T-helper 2 cell (primary cell): ENCODE measurements at places on chromosomes 12 and 14.

- no peak for DNase-seq
These were observed 17.7 kb downstream of the DTD2 start for GRCh38 chr14:31439561-31439960.

GRCh38 chr12:50084775-50085614, at the start of gene SMARCD1:
Gene SMARCD1, plus strand, starts transcription at chr12:50085342. Its CDS starts 28 bp downstream, at chr12:50085370.
- DNase-seq, result peak; percentile 76

DNA sequence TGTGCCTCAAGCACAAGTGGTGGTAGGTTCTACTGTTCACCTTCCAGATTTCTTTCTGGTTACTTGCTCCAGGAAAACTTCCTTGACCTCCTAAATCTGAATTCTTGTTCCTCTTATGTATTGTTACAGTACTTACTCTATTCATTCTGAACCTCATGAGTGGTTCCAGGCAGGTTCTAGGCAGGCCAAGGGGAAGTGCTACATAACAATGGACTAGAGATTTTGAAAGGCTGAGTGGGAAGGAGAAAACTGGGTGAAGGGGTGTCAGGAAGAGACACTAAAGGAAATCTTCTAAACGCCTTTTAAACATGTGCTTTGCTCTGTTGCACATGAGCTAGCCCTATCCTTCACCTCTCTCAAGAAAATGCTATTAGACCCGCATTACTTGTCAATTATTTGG, 1.6 kb downstream of the YARS2 start:
- DNase-seq, result no peak

DNA sequence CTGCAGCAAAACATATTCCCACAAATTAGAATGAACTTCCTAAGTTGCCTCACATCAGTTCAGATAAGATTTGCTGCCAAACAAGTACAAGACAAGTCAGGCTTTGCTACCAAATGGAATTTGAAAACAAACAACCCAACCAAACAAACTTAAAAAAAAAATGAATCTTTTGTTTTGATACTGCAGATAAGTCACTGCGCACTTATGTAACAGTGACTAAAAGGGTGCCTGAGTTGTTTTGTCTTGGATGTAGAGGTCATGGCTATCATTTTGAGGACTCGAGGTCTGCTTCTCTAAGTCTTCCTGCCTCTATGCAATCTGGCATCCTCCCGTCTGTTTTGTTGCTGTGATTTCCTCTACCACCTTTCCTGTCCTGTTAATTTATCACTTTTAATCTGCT, 11.1 kb upstream of the EPS8 start:
- no peak for DNase-seq

GRCh38 chr14:33728010-33728498, 222.8 kb downstream of the EGLN3 start:
- no peak for DNase-seq

DNA sequence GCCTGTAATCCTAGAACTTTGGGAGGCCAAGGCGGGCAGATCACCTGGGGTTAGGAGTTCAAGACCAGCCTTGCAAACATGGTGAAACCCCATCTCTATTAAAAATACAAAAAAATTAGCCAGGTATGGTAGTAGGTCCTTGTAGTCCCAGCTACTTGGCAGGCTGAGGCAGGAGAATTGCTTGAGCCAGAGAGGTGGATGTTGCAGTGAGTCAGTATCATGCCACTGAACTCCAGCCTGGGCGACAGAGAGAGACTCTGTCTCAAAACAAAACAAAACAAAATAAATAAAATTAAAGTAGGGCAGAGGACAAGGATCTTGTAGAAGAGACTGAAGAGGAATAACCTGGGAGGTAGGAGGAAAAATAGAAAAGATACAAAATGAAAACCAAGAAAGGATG, 45.5 kb upstream of the GUCY2C start:
- DNase-seq, result no peak

- DNase-seq, result no peak
These were observed 2.7 kb downstream of the CLEC12A start for GRCh38 chr12:9973949-9974348.

DNA sequence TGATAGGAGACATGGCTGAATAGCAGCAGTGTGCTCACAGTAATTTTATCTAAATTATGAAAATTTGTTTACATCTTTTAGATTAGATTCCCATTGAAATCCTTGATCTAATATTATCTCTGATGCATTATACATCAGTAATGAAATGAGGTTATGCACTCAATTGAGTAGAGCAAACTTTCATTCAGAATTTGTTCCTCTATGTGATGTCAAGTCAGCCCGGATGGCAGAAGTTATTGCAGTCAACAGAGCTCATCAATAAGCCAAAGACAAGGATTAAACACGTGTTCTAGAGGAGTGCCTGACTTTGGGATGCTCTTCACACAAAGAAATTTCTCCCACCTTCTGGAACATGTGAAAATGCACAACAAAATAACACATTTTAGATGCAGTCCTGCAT, 688.8 kb downstream of the TMEM121 start:
- no peak for DNase-seq

DNA sequence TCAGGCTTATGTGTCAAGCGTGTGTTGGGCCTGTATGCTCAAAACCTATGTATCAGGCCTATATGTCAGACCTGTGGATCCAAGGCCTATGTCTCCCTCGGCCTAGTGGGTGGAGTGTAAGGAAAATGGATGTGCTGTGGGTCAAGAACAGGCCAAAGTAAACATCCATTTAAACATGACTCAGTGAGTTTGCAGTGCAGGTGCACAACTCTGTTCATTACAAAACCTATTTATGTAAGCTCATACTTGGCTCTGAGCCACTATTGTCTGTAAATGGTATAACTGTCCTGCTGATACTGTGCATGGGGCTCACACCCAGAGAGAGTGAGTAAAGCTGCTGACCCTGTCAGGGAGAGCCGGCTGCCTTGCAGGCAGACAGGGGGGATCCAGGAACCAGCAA, 249.7 kb upstream of the AVPR1A start:
- DNase-seq, result no peak

DNA sequence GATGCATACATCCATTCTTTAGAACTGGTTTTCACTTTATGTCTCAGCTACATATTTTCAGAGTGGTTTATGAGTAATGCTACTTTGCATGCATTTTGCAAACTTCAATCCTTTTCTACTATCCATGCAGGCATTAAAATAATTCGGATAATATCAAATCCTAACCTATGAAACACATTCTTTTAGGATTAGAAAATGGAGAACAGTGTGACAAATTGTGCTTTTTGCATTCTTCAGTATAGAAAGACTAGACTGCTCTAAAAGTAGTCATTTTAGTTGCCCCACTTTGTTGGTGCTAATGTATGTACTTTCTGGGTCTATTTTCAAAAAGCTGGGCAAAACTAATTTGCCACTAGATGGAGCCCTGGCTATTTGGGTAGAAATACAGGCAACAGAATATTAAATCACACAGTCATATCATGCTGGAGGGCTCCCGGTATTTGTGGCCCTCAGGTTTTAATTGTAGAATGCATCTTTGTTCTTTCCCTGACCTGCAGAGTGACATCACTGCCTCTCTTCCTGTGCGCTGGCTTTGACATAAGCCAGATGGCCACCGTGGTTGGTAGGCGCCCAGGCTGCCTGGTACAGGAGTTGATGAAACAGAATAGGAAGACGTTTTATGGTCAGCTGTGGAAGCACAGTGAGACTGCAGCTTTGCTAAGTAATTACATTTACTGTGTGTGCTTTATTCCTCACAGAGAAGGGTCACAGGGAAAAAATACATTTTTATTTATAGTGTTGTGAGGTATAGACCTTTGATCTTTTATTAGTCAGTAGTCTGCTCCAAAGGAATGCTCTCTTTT, 28.1 kb downstream of the MSRB3 start:
- DNase-seq, result no peak

DNA sequence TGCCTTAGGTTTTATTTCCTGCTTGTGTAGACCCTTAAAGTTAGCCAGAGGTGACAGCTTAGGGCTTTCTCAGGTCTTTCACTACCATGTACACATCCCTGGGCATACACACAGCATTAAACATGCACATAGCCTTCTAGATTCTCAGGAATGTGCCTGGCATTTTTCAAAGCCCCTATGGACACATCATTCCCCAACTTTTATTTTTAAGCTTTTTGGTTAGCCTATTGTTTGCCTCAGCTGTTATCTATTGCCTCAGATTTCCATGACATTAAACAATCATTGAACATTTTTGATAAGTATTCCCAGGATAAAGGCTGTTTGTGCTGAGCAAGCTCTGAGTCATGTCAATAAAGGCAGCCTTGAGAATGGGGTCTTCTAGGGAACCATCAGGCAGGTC, 15.1 kb upstream of the PPM1A start:
- no peak for DNase-seq

GRCh38 chr14:103284574-103285467, 49.2 kb upstream of the EIF5 start:
- DNase-seq, result no peak

- no peak for DNase-seq
These were observed 185.8 kb downstream of the SLC15A4 start for GRCh38 chr12:128637642-128638606.

DNA sequence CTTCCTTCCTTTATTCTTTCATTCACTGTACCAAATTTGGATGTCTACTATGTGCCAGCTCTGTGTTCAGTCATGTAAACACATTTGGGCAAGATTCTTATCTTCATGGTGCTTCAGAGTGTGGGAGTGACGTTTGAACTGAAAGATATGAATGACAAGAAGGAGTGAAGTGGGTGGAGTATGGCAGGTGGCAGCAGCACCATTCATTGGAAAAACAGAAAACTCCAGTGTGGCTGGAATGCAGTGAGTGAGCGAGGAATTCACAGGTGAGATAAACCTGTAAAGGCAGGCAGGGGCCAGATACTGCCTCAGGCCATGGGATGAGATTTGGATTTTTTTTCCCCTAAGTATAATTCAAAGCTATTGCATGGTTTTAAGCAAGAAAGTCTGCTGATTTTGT, 140.7 kb upstream of the CCDC198 start:
- no peak for DNase-seq

DNA sequence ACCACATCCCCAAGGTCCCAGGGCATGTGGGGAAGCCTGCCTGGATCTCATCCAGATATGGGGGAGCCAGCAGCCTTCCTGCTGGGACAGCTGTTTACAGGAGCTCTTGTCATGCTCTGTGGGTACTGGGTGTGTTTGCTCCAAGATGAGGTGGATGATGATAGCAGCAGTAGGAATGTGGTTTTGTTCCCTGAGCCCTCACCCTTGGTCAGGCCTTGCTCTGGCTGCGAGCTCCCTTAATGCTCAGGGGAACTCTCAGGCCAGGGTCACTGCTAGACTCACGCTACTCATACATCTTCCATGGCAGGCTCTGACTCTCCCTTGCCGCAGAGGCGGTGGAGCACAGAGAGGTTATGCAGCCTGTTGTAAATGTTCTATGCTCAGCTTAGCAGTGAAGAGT, 990.3 kb downstream of the AACS start:
- DNase-seq, result no peak

- no peak for DNase-seq
These were observed 5.2 kb downstream of the MYBPC1 start for GRCh38 chr12:101599771-101600484.

- DNase-seq, result peak; percentile 48
These were observed at the start of gene IL26 for GRCh38 chr12:68225576-68226476. Gene IL26, minus strand, starts transcription at chr12:68225810. Its CDS starts 54 bp downstream, at chr12:68225756.

DNA sequence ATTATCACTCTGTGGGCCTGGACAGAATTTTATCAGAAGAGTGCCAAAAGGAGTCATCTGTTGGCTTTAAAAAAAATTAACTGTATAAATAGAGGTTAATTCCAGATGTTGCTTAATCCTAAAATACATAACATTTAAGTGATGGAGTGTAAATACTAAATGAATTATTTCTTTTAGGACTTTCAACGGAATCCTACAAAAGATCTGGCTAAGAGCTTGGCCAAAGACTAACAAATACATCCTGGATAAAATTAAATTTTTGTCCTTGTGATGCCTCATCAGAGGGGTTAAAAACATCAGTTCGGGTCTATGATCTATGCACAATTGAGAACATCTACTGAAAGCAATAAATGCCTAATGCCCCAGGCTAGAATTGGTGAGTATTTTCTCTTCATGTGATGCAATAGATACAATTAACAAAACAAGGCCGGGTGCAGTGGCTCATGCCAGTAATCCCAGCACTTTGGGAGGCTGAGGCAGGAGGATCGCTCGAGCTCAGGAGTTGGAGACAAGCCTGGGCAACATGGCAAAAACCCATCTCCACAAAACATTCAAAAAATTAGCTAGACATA, 49.8 kb upstream of the RAP1B start:
- DNase-seq, result no peak

- DNase-seq, result no peak
These were observed 2.8 kb upstream of the SGPP1 start for GRCh38 chr14:63730659-63731058.

DNA sequence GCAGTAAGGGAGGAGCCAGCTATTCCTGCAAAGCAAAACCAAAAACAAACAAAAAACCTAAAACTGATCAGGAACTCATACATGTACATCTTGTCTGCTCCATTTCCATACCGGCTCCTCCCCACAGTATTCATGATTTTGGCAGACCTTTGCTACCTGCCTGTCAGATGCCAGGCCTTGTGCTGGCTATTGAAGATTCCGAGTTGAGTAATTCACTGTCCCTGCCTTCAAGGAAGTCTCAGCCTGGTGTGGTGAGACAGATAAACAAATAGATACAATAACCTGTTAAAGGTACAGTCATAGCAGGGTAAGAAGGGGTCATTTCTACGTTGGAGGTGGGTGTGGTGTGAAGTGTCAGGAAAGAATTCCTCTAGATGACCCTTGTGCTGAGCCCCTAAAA, 42.7 kb downstream of the SUSD6 start:
- DNase-seq, result no peak

DNA sequence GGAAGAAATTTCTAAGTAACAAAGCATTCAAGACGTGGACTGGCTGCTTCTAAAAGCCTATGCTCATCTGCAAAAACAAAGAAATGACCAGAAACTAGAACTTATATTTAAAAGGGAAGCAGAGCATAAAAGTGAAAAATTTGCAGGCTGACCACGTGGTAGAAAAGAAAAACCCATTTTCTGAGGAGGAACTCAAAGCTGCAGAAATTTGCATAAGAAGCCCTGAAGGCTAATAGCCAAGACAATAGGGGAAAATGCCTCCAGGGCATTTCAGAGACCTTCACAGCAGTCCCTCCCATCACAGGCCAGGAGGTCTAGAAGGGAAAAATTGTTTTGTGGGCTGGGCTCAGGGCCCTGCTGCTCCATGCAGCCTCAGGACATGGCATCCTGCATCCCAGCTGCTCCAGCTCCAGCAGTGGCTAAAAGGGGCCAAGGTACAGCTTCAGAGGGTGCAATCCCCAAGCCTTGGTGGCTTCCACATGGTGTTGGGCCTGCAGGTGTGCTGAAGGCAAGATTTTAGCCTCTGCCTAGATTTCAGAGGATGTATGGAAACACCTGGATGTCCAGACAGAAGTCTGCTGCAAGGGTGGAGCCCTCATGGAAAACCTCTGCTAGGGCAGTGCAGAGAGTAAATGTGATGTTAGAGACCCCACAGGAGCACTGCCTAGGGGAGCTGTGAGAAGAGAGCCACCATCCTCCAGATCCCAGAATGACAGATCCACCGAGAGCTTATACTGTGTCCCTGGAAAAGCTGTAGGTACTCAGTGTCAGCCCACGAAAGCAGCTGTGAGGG, 55.5 kb downstream of the CHGA start:
- DNase-seq, result no peak
